ENCODE measurements at places on chromosomes 4 and X. TPM values are rescaled to one million over a fixed set of nuclear protein-coding genes. Genes with fewer than 3 reads are reported as not detected.
A peak's percentile ranks its signal among the peaks of the same experiment; 100 is the strongest.

DNA sequence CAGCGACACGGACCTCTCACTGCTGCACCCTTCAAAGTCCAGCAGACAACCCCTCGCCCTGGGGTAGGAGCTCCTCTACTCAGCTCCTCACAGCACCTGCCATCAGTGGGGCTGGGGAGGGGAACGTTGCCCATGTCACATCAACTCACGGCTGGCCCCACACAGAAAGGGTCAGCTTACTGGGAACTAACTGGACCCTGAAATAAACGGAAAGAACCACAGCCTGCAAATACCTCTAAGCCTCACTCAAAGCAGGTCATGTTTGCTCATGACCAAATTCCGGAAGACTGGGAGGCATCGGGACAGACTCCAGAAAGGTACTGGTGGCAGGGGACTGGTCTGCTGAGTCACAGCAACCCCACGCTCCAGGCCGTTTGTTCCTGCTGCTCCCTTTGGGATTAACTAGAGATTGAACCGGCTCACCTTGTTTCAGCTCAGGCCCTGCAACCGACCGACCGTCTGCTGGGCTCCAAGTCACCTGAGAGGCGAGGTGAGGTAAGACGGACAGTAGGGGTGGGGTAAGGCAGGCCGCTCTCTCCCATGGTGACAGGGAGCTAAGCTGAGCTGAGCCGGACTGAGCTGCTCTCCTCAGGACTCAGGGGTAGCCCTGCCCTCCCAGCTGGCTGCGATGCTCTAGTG, 5.6 kb downstream of the G6PD start:
- H3K4me3 ChIP-seq, result no peak overlapping the region
- H3K36me3 ChIP-seq, result peaks cover 4% of the 10 kb centered on the region
- DNase-seq, result no peak

GRCh38 chr4:105148356-105148755, 1.7 kb downstream of the TET2 start:
- H3K4me3 ChIP-seq, result peak overlapping the region; percentile 81
- no peaks in the 10 kb centered on the region for H3K27me3 ChIP-seq
- H3K36me3 ChIP-seq, result no peaks in the 10 kb centered on the region
- H3K27ac ChIP-seq, result no peak overlapping the region
- no peak for DNase-seq

- H3K36me3 ChIP-seq, result no peaks in the 10 kb centered on the region
- H3K4me1 ChIP-seq, result no peaks in the 10 kb centered on the region
- H3K4me3 ChIP-seq, result no peak overlapping the region
- no peak overlapping the region for H3K27ac ChIP-seq
- DNase-seq, result peak; percentile 64
These were observed 273.1 kb downstream of the DCTD start for GRCh38 chr4:182643801-182644682.

DNA sequence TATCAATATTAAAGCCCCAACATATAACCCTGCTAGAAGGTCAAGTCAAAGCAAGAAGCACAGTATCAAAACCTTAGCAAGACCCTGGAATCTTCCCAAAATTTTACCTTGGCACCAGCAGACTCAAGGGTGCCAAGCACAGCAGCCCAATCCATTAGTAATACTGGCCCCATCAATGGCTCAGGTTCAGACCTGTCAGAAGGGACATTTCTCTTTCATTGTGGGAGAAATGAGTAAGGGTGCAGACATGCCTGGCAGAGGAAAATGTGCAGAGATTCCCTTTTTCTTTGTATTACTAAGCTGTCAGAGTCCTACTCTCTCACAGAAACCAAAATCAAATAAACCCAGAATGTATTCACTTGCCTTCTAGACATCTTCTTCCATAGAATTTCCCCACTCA, 203.9 kb downstream of the EVC2 start:
- H3K4me1 ChIP-seq, result no peaks in the 10 kb centered on the region
- no peak overlapping the region for H3K27ac ChIP-seq
- H3K36me3 ChIP-seq, result no peaks in the 10 kb centered on the region
- H3K4me3 ChIP-seq, result no peak overlapping the region

DNA sequence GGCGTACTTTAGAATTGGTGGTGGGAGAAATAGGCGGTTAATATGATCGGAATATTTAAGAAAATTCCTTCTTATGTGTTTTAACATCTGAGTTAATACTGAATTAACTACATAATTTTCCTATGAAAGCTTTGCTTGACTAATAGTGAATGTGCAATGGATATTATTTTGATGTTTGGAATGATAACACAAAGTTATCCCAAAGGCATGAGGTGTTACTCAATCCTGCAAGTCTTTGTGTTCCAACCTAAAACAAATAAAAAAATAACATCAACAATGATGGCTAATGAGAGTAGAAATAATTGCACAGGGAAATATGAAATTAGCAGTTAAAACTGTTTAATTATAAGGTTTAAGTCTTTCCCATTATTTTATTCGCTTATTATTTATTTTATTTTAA, 183.6 kb upstream of the ARSJ start:
- H3K36me3 ChIP-seq, result no peaks in the 10 kb centered on the region
- DNase-seq, result no peak
- H3K4me1 ChIP-seq, result no peaks in the 10 kb centered on the region
- H3K4me3 ChIP-seq, result no peak overlapping the region
- no peak overlapping the region for H3K27ac ChIP-seq

DNA sequence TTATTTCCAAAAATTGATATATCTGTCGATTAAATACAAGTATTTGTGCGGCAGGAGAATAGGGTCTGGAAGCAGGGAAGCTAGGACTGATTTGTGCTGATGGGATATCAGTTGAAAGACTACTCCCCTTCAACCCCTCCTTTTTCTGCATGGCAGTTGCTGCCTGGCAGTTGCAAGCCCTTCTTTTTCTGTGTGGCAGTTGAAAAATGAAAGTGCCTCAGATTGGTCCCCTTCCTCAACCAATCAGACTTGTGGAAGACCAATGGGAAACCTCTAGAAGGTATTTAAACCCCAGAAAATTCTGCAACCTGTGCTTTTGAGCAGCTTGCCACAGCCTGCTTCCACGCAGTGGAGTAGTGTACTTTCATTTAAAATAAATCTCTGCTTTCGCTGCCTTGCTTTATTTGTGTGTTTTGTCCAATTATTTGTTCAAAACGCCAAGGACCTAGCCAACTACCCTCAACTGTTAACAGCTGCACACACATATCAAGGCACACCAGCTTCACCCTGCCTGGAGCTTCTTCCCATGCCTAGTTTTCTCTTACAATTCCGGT, 1.5 kb upstream of the TMA16 start:
- no peak overlapping the region for H3K27ac ChIP-seq
- no peaks in the 10 kb centered on the region for H3K4me1 ChIP-seq
- H3K4me3 ChIP-seq, result no peak overlapping the region
- DNase-seq, result no peak
- H3K27me3 ChIP-seq, result no peaks in the 10 kb centered on the region
- no peaks in the 10 kb centered on the region for H3K36me3 ChIP-seq

- H3K36me3 ChIP-seq, result peaks cover 6% of the 10 kb centered on the region
- no peak overlapping the region for H3K4me3 ChIP-seq
- no peak overlapping the region for H3K27ac ChIP-seq
- H3K4me1 ChIP-seq, result peaks cover 16% of the 10 kb centered on the region
- DNase-seq, result no peak
- no peaks in the 10 kb centered on the region for H3K27me3 ChIP-seq
These were observed 34.7 kb upstream of the CYP2U1 start for GRCh38 chr4:107896646-107897045.

GRCh38 chrX:68232206-68232605, 201.1 kb downstream of the OPHN1 start:
- no peaks in the 10 kb centered on the region for H3K4me1 ChIP-seq
- H3K36me3 ChIP-seq, result no peaks in the 10 kb centered on the region
- no peak for DNase-seq

DNA sequence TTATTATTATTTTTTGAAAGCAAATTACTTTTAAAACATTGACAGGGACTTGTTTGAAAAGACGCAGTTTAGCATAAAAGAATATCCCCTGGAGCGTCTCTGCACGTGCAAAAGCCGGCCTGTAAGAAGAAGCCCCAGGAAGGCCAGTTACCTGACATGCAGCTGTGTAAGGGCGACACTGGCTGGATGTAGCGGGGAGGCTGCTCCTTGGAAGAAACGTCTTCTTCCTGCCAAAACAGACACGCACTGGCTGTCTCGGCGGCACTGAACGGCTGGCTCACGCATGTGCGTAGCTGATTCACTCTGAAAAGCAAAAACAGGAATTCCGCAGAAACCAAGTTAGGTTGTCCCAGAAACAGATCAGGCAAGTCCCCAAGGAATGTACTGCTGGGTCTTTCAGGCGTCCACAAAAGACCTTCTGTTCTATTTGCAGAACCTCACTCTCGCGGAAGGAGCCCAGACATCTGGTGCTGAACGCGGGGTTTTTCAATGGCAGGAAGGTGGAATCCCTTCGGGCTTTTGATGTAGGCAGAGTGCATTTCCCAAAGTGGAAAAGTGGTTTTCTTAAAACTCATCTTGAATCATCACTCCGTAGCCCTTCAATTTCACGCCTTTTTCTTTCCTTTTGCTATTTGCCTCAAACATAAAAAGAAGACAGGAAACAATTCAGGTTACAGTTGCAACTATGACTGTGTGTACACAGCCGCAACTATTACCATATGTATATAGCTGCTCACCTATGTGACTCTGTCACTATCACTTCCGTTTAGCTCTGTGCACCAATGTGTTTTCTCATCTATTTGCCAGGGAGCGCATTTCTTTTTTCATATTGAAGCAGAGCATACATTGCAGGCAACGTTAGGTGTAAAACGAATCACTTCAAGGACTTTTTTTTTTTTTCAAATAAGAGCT, 38.1 kb upstream of the ARSH start:
- H3K4me3 ChIP-seq, result no peak overlapping the region
- peak; percentile 33 for DNase-seq
- H3K27me3 ChIP-seq, result no peaks in the 10 kb centered on the region
- H3K27ac ChIP-seq, result no peak overlapping the region
- H3K4me1 ChIP-seq, result no peaks in the 10 kb centered on the region

- no peak for DNase-seq
- H3K4me3 ChIP-seq, result no peak overlapping the region
- no peaks in the 10 kb centered on the region for H3K4me1 ChIP-seq
- no peaks in the 10 kb centered on the region for H3K36me3 ChIP-seq
- H3K27me3 ChIP-seq, result no peaks in the 10 kb centered on the region
- no peak overlapping the region for H3K27ac ChIP-seq
These were observed 889.7 kb downstream of the PDHA2 start for GRCh38 chr4:96729641-96730040.

- no peak overlapping the region for H3K4me3 ChIP-seq
- H3K4me1 ChIP-seq, result no peaks in the 10 kb centered on the region
- peak overlapping the region; percentile 34 for H3K27ac ChIP-seq
- DNase-seq, result peak; percentile 26
- no peaks in the 10 kb centered on the region for H3K27me3 ChIP-seq
These were observed 75.8 kb downstream of the TSPAN7 start for GRCh38 chrX:38636949-38637819.

GRCh38 chr4:42391355-42391664, 6.0 kb upstream of the SHISA3 start:
- no peak for DNase-seq
- H3K4me1 ChIP-seq, result no peaks in the 10 kb centered on the region
- H3K4me3 ChIP-seq, result no peak overlapping the region
- H3K27me3 ChIP-seq, result no peaks in the 10 kb centered on the region

DNA sequence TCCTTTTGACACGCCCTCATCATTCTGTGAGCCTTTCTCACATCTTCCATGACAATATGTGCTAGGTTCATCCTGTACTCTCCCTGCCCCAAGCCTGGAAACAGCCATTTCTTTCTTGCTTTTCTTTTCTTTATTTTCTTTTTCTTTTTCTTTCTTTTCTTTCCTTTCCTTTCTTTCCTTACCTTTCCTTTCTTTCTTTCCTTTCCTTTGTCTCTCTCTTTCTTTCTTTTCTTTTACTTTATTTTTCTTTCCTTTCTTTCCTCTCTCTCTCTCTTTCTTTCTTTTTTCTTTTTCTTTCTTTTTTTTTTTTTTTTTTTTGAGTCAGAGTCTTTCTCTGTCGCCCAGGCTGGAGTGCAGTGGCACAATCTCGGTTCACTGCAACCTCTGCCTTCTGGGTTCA, 14.6 kb downstream of the PPP1R3F start:
- no peak for DNase-seq
- H3K36me3 ChIP-seq, result no peaks in the 10 kb centered on the region
- H3K4me1 ChIP-seq, result no peaks in the 10 kb centered on the region
- H3K27me3 ChIP-seq, result no peaks in the 10 kb centered on the region
- no peak overlapping the region for H3K4me3 ChIP-seq

DNA sequence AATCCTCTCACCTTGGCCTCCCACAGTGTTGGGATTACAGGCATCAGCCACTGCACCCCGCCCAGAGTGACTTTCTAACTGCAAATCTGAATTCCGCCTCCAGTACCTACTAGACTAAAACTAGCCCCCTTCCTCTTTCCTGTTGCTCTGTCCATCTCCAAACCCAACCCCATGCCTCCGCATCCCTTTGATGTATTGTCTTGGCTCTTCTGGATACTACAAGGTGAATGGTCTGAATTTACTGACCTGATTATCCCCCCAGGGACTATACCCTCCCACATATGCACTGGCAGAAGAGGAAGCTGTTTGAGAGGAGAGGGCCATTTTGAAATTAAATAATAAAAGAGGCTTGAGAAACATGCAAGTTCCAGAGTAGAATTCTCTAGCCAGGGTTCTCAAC, 17.7 kb upstream of the TFDP3 start:
- no peaks in the 10 kb centered on the region for H3K27me3 ChIP-seq
- H3K36me3 ChIP-seq, result no peaks in the 10 kb centered on the region
- H3K27ac ChIP-seq, result no peak overlapping the region
- no peak for DNase-seq
- H3K4me3 ChIP-seq, result no peak overlapping the region

DNA sequence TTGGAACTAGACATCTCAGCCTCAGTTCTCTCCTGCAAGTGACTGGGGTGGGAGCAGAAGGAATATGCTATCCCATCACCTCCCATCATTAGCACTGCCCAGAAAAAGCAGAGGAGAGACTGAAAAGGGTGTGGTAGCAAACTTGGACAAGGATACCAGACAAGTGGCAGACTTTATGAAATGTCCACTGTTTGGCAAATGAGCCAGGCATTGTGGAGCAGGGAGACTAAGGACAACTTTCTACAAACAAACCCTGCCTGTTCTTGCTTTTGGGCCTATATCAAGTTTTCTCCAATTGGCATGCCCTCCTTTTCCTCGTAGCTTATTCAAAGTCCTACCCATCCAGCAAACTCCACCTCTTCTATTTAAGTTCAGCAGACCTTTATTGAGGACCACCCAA, 41.6 kb downstream of the ZCCHC12 start:
- H3K27ac ChIP-seq, result no peak overlapping the region
- no peak for DNase-seq
- no peaks in the 10 kb centered on the region for H3K4me1 ChIP-seq
- H3K4me3 ChIP-seq, result no peak overlapping the region
- no peaks in the 10 kb centered on the region for H3K27me3 ChIP-seq

GRCh38 chrX:10327651-10328050, 170.9 kb downstream of the CLCN4 start:
- no peak overlapping the region for H3K27ac ChIP-seq
- no peaks in the 10 kb centered on the region for H3K27me3 ChIP-seq
- no peaks in the 10 kb centered on the region for H3K36me3 ChIP-seq
- H3K4me1 ChIP-seq, result no peaks in the 10 kb centered on the region

TMSB15C gene
- total RNA-seq, result 0.25 TPM

SRPX2 gene
- 16.4 TPM for total RNA-seq

TCEAL2 gene
- 0.44 TPM for total RNA-seq

G3BP2 gene
- 79.8 TPM for total RNA-seq

PTPN13 gene
- total RNA-seq, result 4.3 TPM

CHST7 gene
- total RNA-seq, result 22.5 TPM

GAB3 gene
- 18.6 TPM for total RNA-seq

NALF2 gene
- 23.5 TPM for total RNA-seq

RHOXF2 gene
- total RNA-seq, result not detected

SLC26A1 gene
- not detected for total RNA-seq
